ENCODE measurements at places on chromosomes 6 and 20.

- DNase-seq: no peak
These were observed 24.6 kb upstream of the CEP162 start for GRCh38 chr6:84251891-84252539.

GRCh38 chr20:33803921-33804337, 7.2 kb upstream of the CHMP4B start:
- DNase-seq: no peak

DNA sequence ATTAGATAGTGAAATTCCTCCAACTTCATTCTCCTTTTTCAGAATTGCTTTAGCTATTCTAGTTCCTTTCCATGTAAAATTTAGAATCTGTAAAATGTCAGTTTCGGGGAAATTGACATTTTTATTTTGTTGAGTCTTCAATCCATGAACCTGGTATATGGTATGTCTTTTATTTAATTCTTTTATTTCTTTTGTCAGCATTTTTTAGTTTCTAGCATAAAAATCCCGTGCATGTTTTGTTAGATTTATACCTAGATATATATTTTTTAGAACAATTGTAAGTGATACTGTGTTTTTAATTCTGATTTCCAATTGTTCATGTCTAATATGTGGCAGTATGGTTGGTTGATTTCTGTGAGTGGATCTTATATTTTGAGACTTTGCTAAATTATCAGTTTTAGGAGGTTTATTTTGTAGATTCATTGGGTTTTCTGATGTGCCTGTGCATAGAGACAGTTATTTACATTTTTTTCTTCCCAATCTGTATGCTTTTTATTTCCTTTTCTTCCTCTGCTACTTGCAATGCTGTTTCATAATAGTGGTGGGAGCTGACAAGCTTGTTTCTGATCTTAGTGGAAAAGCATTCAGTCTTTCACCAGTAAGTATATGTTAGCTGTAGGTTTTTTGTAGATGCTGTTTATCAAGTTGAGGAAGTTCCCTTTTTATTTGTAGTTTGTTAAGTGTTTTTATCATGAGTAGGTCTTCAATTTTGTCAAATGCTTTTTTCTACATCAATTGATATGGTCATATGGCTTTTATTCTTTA, 13.7 kb downstream of the TAB2 start:
- no peak for DNase-seq

- no peak for DNase-seq
These were observed 45.6 kb downstream of the ADGRF5 start for GRCh38 chr6:46876126-46876525.

- no peak for DNase-seq
These were observed 292.0 kb upstream of the JARID2 start for GRCh38 chr6:14953836-14954235.

- no peak for DNase-seq
These were observed 164.1 kb upstream of the SALL4 start for GRCh38 chr20:51966296-51966971.

- DNase-seq: no peak
These were observed 6.6 kb upstream of the TNFAIP3 start for GRCh38 chr6:137860394-137861005.

DNA sequence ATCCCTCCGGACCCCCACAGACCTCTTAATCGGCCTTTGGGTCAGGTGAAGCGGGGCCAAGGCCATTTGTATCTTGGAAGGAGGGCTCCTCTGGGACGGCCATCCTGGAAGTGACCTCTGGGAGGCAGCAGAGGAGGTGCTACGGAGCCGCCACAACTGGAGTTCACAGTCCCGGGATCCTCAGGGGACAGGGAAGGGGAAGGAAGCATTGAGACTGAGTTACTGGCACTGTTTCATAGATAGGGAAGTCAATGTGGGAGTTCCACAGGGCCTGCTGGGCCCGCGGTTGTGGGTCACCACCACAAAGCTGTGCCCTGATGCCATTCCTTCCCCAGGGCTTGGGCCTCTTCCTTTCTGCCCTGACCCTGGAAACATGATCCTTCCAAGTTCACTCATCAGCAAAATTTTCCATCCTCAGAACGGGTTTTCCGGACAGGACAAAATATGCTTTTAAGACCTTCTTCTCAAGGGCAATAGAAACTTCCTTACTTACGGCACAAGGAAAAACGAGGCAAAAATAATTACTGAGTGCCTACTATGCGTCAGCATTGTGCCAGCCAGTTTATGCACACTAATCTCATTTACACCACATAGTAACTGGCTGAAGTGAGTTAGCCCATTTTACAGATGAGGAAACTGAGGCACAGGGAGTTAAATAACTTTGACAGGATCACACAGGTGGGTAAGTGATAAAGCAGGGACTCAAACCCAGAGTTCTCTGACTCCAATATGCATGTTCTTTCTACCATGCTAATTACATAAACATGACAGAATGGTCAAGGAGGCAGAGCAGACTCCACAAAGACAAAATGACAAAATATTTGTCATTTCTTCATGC, 143.8 kb downstream of the UNC5CL start:
- DNase-seq: no peak

DNA sequence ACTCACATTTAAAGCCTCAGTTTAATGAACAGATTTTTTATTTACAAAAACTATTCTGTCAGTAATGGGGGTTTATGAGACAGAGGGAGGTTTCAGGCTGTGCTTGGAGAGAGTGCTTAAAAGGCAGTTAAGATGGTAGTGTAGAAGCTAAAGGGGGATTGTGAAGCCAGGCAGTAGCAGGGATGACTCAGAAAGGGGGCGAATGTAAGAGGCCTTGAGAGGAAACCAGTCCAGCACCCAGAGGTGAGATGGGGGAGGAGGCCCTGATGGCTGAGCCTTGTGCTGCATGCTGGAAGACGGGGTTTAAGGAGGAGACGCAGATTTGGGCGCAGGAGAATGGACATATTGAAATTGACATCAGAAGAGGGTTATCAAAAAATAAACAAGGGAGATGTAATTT, 6.6 kb upstream of the SERPINB9 start:
- no peak for DNase-seq

Measured in stimulated activated CD8-positive, alpha-beta memory T cell treated with anti-CD3 and anti-CD28 coated beads, Interleukin-4, amount 100 ng/mL, for 1 hour (primary cell).